ENCODE measurements at places on chromosomes 2 and 18.

DNA sequence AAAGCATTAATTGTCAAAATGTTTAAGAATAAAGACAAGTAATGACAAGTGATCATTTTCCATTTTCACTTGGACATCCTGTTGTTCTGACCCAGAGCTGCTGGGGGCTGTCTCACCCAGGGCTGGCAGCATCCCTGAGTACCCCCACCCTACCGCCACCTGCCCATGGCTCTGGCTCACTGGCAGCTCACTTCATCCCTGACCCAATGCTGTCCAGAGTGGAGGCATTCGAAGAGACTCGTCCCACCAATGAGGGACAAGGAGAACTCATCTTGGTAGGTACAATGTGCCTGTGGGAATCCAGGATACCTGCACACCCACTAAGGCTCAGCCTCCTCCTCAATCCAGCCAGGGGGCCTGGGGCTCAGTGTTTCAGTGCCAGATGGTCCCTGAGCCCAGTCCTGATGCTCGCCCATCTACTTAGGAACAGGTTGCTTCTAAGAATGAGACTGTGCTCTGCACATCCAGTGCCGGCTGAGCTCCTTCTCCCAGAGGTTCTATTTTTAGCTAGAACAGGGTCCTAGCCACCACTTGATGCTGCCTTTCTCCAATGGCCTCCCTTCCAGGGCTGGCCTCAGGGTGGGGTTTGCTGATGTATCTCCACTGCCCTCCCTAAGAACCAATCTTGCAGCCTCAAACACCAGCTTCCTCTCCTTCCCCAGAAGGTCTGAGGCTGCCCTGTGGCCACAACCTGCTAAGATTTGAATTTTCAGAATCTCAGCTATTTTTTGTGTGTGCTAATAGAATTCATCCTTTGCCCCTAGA lies 53.7 kb downstream of the ADD2 start:
- no peak for DNase-seq

GRCh38 chr2:65349863-65350262 lies 82.5 kb downstream of the SPRED2 start:
- DNase-seq: no peak

- DNase-seq: no peak
Observed at GRCh38 chr2:38873763-38874162, 2.0 kb downstream of the DHX57 start.

GRCh38 chr2:152432206-152432653 lies 97.3 kb downstream of the FMNL2 start:
- no peak for DNase-seq

DNA sequence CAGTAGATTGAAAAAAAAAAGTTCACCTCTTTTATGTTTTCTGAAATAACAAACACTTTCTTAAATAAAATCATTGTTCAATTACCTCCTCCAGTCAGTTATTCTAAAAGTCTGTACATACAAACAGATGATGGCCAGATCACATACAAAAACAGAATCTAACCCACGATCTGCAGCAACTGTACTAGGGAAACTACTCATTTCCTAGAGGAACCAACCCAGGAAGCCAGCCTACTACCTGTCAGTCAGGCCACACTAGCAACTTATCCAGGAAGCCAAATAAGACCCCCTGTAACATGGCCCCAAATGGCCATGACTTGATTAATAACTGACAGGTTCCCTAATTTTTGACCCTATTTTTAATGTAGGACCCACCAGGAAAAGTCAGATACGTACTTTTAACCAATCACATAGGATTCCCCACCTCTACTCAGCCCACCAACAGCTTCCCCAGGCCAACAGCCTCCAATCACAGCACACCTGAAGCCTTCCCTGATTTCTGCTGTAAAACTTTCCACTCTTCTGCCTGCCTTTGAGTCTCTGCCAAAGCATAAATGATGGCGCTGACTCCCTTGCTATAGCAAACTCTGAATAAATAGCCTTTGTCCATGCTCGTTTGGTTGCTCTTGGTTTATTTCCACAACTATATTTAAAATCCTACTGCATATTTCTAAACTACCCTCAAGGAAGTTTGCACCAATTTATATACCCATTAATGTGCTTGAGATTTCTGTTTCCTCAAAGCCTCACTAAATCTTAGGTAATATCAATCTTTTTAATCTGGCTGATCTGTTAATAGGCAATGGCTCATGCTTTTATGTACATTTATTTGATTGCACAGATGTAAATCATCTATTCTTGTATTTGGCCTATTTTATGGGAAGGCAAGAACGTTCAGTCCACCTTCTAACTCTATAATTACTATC lies 486.4 kb downstream of the FBXO15 start:
- no peak for DNase-seq

- DNase-seq: no peak
Observed at GRCh38 chr2:181778621-181779201, 98.4 kb upstream of the NEUROD1 start.

DNA sequence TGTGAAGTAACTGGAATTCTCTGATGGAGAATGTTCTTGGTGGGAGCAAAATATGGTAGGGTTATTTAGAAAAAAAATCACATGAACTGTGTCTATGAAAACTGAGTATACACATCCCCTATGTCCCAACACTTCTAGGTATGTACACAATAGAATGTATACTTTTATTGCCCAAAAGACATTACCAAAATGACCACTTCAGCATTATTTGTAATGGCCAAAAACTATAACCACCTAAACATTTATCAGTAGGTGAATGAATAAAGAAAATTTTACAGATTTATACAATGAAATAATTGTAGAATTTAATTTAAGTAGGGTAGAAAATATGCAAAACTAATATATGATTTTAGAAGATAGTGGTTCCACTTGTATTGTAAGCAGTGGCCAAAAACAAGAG lies 462.8 kb downstream of the KCNJ3 start:
- DNase-seq: no peak

DNA sequence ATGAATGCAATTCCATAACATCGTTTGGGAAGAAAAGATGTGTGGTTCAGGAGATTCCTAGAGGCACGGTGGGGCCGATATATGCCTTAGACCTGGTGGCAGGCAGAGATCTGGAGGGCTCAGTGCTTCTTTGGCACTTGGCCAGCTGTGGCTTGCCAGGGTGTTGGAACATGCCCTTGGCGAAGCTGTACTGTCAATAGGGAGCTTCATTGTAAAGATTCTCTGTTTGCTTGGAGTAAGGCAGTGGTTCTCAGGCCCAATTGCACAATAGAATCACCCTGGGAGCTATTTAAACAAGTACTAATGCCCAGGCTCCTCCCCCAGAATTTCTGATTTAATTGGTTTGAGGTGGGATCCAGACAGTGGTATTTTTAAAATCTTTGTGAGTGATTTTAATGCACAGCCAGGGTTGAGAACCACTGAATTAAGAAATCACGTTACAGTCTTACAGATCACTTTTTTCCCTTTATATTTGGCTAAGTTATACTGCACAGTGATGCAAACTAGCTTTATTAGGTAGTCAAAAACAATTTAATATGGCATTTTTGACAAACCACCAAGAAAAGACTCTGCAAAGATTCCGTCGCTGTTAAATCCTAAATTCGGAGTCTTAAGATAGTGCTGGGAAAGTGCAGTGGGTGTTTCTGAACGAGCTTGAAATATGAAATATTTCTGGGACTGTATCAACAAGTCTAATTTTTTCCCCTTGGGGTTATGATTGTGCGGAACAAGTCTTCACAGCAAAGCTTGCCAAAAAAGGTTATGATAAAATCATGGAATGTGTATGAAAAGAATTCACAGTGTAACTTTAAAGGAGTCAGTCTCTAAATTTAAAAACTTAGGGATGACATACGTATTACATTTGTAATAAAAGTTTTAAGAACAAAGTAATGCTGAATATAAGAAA lies 78.0 kb downstream of the CRIM1 start:
- DNase-seq: no peak

- no peak for DNase-seq
Observed at GRCh38 chr18:53991202-53991601, 233.3 kb downstream of the MBD2 start.

DNA sequence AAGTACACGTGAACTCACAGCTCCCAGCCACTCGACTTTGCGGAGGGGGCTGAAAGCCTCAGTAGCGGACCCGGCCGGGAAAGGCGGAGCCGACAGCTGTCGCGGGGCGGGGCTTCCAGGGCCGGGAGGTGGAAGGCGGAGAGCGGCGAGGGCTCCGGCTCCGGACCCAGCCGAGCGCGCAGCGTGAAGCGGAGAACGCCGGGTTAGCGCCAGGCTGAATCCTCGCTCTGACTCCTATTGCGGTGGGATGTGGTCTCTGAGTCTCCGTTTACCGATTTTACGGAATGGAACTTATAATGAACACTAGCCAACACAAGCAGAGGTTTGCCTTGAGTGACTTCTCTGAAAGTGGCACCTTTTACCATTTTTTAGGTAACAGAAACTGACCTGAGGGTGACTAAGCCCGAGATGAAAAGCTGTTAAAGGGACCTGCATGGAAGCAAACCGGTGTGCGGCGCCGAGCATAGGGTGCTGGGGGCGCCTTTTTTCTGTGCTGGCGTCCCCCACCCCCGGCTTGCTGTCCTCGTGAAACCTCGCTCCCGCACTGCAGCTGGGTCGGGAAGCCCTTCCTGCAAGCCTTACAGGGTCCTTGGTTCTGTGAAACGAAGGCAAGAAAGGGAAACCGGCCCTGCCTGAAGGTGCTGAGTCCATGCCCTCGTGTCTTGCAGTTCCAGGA lies 72.9 kb downstream of the EN1 start:
- DNase-seq: no peak

GRCh38 chr2:48176876-48177275 lies 270.6 kb upstream of the FBXO11 start:
- no peak for DNase-seq

DNA sequence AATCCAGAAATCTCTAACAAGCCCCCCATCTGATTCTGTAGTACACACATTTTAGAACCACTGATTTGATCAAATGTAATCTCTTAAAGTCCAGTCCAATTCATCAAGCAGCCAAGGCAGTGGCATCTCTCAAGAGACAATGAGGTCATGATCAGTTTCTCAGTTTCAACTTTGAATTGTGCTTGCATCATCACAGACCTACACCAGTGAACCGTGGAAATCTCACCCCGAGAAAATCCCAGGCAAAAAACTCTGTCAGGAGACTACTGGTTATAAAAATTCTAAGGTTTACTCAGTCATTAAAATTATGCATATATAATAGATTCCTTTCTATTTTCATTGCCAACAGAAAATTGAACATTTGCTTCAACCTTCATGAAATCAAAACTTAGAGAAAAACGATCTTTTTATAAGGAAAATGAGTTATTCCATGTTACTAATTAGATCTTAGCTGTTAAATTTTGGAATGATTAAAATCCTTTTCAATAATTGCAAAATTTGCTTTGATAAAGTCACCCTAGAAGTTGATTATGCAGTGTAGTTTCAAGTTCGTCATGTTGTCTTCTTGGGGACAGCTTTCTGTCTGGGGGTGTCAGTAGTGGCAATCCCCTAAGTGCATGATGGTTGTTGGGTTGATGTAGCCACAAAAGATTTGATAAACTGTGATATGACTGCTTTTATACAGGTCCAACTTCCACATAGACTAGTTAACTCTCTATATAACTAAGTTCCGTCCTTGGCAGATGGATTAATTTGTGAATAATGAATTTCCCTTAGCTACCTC lies 235.0 kb downstream of the CAMKMT start:
- no peak for DNase-seq

DNA sequence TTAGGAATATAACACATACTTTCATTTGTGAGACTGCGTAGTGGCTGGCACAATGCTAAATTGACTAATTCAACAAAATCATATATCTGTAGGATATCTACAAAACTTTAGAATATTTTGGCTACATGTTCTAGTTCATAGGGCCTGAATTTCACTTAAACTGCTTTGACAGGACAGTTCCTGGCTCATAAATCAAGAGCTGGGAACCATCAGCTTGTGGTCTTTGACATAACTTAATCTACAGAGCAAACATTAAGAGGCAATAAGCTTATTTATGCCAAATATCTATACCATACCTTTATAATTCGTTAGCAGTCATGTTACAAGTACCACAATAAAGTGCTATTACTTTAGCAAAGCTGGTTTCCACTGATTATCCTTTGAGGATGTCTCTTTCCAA lies 83.5 kb downstream of the ROCK2 start:
- DNase-seq: no peak

DNA sequence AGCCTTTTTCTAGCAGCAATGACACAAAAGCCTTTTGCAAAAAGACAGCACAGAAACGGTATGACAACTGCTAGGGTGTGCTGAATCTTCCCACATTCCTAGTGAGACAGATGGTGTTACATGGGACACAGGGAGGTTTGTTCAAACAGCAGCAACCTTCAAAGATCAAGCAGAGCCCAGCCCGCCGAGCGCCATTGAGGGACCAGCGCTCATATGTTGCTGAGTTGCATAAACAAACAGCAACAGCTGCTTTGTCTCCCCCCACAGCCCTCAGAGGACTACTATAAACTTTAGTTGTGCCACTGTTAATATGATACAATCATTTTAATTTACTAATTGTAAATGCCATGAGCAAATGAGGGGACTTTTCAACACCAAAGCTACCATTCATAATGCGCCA lies 117.7 kb downstream of the ZEB2 start:
- DNase-seq: no peak

GRCh38 chr2:132416723-132417395 lies at the start of gene GPR39:
GPR39 (plus strand) TSS chr2:132416805.
- DNase-seq: no peak

DNA sequence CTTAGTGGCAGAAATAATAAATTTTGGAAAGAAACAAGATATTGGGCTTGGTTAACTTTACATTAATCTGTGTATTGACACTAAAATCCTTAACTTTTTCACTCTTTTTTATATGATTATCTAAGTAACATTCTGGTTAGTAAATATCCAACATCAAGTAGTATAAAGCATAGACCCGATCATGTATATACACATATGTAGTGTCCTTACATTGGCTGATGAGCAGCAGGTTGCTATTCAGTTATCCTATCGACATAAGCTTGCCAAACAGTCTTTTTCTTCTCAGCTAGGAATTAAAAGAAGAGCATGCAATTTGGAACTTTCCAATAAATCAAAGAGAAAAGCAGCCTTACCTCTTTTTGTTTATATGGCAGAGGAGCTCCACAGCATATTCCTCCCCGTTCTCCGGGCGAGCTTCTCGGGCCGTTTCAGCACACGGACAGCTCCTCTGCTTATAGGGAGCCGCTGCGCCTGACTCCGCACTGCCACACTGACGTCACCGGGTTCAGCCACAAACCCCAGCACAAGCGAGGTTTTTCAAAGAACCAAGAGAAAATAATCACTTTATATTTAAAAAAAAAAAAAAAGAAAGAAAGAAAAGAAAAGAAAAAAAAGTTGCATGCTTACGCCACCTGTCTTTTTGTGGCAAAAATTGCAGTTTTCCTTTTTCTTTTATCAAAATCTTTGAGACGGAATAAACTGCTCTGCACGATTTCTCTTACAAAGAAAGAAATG lies at the start of gene SCG2:
SCG2 (minus strand) TSS at position 430 of the 735 bp plus-strand sequence. CDS start 3,079 bp downstream, outside the sequence.
- DNase-seq: no peak

DNA sequence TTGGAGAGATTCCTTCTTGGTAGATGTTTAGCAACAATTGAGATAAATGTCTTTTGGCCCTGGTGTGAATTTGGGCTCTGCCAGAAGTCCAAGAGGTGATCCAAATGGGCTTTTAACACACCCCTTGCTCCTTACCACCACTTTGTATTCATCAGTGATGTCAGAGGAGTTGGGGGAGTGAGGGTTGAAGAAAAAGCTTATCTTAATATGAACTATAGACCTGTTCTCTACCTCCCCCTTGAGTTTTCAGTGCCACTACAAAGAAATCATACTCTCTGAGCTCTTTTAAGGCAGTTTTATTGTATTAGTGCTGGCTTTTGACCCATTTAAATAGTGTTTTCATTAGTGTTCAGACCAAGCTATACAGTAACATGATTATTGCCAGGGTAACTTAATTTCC lies 229.1 kb downstream of the PHLPP1 start:
- no peak for DNase-seq

GRCh38 chr2:118309946-118310680 lies 221.8 kb downstream of the INSIG2 start:
- peak; percentile 11 for DNase-seq
